Renal cortex interstitium (tissue), 15 donors: ENCODE measurements at places on chromosomes 12 and 14. TPM values are rescaled to one million over a fixed set of nuclear protein-coding genes. Genes with fewer than 3 reads are reported as not detected.

The SCNN1A gene
- 91.6 TPM for polyA plus RNA-seq

The FOXA1 gene
- 2.6 TPM for polyA plus RNA-seq

The SLC6A13 gene
- polyA plus RNA-seq = 39.9 TPM

The GALNT8 gene
- 3.2 TPM for polyA plus RNA-seq

The RFX4 gene
- polyA plus RNA-seq = 0.26 TPM

The PRPH gene
- 0.32 TPM for polyA plus RNA-seq

The NOVA1 gene
- 24.8 TPM for polyA plus RNA-seq

The KRT6C gene
- polyA plus RNA-seq = not detected

The CLMN gene
- polyA plus RNA-seq = 22.0 TPM

The CCDC198 gene
- 506 TPM for polyA plus RNA-seq

The GNB3 gene
- 8.4 TPM for polyA plus RNA-seq

The KCNC2 gene
- 0.73 TPM for polyA plus RNA-seq

The OR11H7 gene
- polyA plus RNA-seq = 0.26 TPM
